T-helper 2 cell treated with Interferon-gamma antibody and Interleukin-4, amounts not matched to agents 5 μg/mL and 100 μg/mL, for 36 hours (primary cell): ENCODE measurements at places on chromosomes 3 and 15.

- DNase-seq = no peak
Measured at GRCh38 chr3:62405135-62405534, 31.8 kb upstream of the FEZF2 start.

GRCh38 chr15:96020133-96020532, 310.4 kb upstream of the NR2F2 start:
- no peak for DNase-seq

- DNase-seq = no peak
Measured at GRCh38 chr3:142943870-142944269, 19.6 kb downstream of the PAQR9 start.

GRCh38 chr3:48194446-48195071, 6.3 kb upstream of the CDC25A start:
- no peak for DNase-seq

GRCh38 chr3:119319311-119319710, 25.1 kb downstream of the ARHGAP31 start:
- DNase-seq = no peak

DNA sequence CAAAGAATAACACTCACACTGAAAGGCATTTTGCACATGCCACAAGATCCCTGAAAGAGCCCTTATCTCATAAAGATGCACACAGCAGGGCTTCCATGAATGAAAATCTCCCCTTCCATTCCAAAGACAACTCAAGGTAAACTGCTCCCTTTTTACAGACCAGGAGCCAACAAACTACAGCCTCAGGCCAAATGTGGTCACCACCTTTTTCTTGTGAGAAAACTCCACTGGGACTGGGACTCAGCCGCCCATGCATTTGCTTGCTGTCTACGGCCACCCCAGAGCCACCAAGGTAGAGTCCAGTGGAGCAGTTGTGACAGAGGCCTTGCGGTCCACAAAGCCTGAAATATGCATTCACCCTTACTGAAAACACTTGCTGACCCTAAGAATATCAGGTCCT, 334.8 kb downstream of the OCA2 start:
- no peak for DNase-seq

GRCh38 chr3:39065197-39065596, 13.4 kb downstream of the WDR48 start:
- no peak for DNase-seq

- DNase-seq = no peak
Measured at GRCh38 chr3:160986069-160986468, 119.1 kb downstream of the B3GALNT1 start.

DNA sequence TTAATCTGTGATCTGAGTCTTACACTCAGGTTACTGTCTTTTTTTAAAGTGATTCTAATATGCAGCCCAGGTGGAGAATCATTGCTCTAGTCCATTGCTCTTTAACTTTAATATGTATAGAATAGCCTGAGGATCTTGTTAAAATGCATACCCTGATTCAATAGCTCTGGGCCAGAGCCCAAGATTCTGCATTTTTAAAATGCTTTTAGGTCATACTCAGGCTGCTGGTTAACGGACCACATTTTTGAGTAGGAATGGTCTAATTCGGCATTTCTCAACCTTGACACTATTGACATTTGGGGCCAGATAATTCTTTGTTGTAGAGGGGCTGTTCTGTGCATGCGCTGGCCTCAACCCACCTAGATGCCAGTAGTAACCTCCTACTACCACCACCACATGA, 20.9 kb upstream of the FSTL1 start:
- no peak for DNase-seq

DNA sequence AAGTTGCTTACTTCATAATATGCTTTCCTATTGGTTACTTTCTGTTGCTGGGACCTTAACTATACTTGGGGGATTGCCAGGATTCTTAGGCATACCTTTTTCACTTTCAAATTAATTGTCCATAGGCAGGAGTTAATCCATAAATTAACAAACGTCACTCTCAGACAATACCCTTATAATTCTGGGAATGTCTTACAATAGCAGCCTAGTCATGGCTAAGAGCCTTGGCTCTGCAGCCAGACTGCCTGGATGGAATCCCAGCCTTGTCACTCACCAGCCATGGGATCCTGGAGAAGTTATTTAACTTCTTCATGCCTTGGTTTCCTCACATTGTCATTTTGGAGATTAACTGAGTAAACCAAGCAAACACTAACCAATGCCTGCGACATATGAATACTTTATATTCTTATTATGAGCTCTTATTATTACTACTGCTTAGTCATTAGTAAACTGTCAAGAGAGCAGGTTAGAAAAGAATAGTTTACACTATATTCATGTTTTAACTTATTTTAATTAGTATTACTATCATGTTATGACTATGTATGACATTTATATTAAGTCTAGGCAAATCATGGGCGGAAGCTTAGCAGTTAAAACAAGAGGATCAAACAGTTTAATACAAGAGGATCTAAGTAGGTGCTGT, 29.0 kb downstream of the GYG1 start:
- DNase-seq = no peak

- DNase-seq = no peak
Measured at GRCh38 chr3:40550167-40550566, 25.4 kb downstream of the ZNF621 start.

- no peak for DNase-seq
Measured at GRCh38 chr15:45653702-45654424, 19.0 kb downstream of the SQOR start.
